ENCODE measurements at places on chromosomes 1 and 21. TPM values are rescaled to one million over a fixed set of nuclear protein-coding genes. Genes with fewer than 3 reads are reported as not detected.

DNA sequence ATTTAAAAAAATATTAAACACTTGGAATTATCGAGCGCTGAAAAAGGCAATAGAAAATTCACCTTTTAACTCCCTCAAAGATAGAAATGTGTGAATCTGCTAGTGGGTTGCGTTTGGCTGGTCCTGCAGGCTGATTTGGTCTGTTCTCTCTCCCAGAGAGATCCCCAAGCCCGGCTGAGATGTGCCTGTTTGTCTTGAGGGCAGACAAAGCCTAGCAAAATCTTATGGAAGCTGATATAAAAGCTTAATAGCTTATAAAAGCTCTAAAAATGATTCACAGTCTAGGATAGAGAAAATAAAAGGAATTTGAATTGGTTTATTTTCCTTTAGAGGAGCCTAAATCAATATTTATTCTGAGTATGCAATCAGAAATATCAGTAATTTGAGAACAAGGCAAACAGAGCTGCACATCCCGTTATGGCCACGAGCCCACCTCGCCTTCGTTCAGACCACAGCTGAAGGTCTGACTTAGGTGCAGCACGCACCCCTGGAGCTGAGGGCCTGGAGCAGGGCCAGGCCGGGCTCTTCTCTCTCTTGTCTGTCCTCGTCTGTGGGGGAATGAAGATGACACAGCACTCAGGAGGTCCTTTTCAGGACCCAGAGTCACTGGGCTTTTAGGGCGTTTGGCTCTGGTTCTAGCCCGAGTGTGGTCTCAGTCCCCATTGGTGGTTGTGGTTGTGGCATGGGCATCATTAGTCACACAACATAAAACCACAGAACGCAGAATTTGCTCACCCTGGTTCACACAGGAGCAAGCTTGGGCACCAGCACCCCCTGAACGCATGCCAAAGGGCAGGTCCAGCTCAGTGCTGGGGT lies 18.6 kb downstream of the PDE9A start:
- H3K27ac ChIP-seq = no peak overlapping the region
- H3K36me3 ChIP-seq = no peaks in the 10 kb centered on the region
- H3K4me3 ChIP-seq = no peak overlapping the region
- H3K27me3 ChIP-seq = no peaks in the 10 kb centered on the region

DNA sequence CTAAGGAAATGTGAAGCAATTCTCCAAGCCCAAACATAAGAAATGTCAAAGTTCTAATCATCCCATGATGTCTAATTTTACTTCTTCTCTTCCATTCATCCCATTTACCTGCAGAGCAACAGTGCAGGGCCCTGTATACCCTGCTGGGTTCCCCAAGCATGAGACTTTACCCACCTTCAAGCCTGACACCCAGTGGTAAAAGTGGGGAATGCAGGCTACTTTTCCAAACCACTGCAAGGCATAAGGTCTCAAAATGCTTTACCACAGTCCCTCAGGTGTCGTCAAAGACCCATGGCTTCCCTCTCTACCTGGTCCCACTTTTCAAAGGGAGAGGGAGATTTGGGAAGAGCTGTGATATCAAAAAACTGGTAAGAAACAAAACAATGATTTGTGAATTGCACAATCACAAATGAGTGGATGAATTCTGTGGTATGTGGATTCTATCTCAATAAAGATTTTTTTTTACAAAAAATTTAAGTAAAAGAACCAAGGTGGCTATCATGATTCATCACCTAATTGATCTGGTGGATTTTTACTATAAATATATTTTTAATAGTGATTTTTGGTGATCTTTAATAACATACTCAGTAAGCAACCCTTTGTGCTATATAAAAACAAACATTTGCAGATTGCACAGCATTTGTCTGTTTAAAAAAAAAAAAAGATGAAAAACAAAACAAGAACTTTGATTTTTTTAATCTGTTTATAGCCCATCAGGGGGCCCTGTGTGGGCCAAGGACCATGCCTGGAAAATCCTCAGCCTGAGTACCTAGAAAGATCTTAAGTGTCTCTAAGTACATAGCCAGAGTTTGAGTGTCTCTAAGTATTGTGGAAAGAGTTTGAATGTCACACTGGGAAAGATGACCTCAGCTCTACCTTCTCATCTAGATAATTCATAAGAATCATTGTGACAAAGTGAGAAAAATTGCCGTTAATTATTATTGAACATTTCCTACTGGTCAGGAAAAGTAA lies 73.1 kb upstream of the GJB5 start:
- H3K27me3 ChIP-seq = peaks cover 23% of the 10 kb centered on the region
- DNase-seq = peak; percentile 43

GRCh38 chr1:20682571-20683236 lies 21.5 kb upstream of the DDOST start:
- H3K4me1 ChIP-seq = peaks cover 7% of the 10 kb centered on the region
- no peak overlapping the region for H3K27ac ChIP-seq
- peaks cover 18% of the 10 kb centered on the region for H3K27me3 ChIP-seq
- H3K36me3 ChIP-seq = peaks cover 2% of the 10 kb centered on the region
- H3K4me3 ChIP-seq = no peak overlapping the region

The HES3 gene
- total RNA-seq = not detected
